CD4-positive, alpha-beta T cell treated with Interleukin-2 at 100 ng/mL for 4 hours (primary cell): ENCODE measurements at places on chromosomes 1 and 21.
A peak's percentile ranks its signal among the peaks of the same experiment; 100 is the strongest.

GRCh38 chr1:39827201-39827600 is 38.5 kb upstream of the BMP8B start:
- no peak for DNase-seq

DNA sequence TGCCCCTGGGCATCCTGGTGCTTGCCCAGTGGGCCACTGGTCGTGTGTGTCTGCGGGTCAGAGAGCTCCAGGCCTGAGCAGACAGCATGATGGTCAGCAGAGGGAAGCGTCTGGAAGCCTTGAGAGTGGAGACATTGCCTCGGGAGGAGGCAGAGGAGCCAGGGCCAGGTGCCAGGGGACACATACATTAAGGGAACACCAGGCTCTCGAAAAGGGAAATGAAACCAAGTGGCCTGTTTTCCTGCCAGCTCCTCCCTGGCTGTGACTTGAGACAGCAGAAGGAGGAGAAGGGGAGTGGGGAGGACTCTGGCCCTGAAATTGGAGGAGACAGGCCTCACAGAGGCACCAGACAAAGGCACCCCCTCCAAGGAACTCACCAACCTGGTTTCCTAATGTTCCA is 62.4 kb upstream of the LRP8 start:
- DNase-seq = no peak

DNA sequence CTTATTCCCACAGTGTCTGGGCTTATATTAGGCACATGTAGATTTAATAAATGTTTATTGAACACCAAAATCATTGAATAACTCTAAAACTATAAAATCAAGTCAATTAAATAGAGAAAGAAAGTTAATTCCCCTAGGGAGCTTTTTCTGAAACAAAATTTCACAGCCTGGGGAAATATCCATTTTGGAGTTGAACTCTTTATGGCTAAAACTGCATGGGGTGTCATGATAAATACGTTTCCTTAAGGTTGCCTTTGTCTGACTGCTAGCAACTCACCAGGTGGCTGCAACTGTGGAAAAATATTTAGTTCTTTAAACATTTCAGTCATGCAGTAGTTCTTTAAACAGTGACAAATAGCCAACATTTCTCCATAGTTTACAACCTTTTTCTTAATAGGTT is 496.1 kb downstream of the LRRIQ3 start:
- DNase-seq = no peak

- DNase-seq = no peak
Measured at GRCh38 chr1:118338936-118339335, 153.9 kb upstream of the SPAG17 start.

GRCh38 chr21:33125680-33126375 is 55.9 kb downstream of the OLIG1 start:
- DNase-seq = no peak

- DNase-seq = no peak
Measured at GRCh38 chr1:55717111-55717510, 501.9 kb upstream of the USP24 start.

- DNase-seq = no peak
Measured at GRCh38 chr1:4605158-4605557, 49.3 kb upstream of the AJAP1 start.

GRCh38 chr1:159318784-159319551 is 16.8 kb downstream of the FCER1A start:
- no peak for DNase-seq

GRCh38 chr1:247145279-247145678 is 26.5 kb downstream of the ZNF124 start:
- no peak for DNase-seq

- no peak for DNase-seq
Measured at GRCh38 chr1:79396901-79397300, 390.4 kb upstream of the ADGRL4 start.

DNA sequence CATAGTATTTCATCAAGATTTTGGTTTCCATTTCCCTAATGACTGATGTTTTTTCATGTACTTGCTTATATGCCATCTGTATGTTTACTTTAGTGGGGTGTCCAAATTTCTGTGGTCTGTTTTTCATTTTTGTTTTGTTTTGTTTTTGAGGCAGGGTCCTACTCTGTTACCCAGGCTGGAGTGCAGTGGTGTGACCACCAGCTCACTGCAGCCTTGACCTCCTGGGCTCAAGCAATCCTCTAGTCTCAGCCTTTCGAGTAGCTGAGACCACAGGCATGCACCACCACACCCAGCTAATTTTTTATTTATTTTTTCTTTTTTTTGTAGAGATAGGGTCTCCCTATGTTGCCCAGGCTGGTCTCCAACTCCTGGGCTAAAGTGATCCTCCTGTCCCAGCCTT is 378.0 kb upstream of the VAMP3 start:
- no peak for DNase-seq

DNA sequence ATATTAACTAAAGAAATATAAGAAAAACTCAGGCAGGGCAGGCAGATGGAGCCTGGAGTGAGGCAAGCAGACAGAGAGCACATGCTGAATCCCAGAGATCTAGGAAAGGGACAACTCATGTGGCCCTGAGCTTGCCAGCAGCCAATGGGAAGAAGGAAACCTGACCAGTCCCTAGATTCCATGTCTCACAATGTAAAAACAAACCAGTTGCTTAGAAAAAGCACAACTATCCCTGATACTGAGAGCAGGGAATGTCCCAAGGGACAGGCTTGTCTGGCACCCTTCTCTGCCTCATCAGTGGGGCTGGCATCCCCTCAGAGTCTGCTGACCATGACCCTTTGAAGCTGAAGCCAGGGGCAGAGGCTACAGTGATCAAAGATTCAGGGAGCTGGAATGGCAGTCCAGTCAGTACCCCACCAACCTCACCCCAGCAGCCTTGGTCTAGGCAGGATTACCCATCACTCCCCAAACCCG is 27.8 kb downstream of the HSPG2 start:
- DNase-seq = no peak

DNA sequence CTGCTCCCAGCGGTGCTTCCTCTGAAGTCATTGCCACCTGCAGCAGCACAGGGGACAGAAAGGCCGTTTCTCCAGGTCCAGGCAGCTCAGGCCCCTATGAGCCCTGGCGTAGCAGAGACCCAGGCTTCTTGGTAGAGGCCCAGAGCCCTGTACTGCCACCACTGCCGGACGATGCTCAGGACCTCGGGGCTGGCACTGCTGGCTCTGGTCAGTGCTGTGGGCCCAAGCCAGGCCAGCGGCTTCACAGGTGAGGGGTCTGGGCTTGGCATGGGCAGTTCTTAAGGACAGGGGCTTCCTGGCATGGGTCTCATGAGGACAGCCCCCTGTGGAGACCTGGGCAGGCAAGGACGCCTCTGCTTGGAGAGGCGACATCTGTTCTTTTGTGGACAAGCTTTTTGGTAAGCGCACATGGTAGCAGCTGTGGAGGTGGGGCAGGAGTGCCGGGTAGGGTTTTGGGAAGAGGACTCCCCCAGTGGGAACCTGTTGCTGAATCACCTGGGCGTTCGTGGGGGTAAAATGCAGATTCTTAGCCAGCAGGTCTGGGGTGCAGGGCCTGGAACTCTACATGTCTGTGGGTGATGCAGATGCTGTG is at the start of gene UMODL1:
Gene UMODL1 (plus strand): TSS at position 172 of the 592 bp plus-strand sequence. CDS start 0 bp downstream, at position 172.
- no peak for DNase-seq

GRCh38 chr1:58104960-58105359 is 441.6 kb downstream of the OMA1 start:
- DNase-seq = no peak

GRCh38 chr1:194289569-194290266 is 1103.3 kb upstream of the B3GALT2 start:
- peak; percentile 53 for DNase-seq

DNA sequence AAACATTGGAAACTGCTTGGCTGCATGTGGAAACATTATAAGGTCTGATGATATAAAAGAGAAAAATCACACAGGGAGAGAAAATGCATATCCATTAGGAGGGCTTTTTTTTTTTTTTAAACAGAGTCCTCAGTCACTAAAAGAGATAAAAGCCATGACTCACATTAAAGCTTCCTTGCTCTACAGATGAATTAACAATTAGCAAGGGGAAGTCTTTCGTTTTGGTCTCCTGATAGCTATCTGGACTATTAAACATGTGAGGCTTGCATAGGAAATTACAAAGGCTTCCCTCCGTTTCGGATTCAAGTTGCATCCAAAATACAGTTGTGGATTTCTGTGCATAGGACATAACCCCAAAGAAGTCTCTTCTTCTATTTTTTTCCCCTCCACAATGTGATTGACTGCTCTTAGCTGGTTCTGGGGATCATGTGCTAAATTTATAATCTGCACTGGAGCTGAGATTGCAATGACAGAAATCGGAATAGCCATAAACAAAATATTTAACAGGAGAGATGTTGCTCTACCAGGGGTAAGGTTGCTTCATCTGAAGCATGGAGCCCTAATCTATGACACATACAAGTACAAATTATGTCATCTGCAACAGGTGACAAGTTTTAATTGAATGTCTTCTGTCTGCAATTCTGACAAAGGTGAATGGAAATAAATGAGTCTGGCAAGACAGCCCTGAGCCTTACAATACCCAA is 146.8 kb downstream of the ESRRG start:
- DNase-seq = no peak

- DNase-seq = no peak
Measured at GRCh38 chr1:3331564-3331963, 122.9 kb upstream of the ARHGEF16 start.

DNA sequence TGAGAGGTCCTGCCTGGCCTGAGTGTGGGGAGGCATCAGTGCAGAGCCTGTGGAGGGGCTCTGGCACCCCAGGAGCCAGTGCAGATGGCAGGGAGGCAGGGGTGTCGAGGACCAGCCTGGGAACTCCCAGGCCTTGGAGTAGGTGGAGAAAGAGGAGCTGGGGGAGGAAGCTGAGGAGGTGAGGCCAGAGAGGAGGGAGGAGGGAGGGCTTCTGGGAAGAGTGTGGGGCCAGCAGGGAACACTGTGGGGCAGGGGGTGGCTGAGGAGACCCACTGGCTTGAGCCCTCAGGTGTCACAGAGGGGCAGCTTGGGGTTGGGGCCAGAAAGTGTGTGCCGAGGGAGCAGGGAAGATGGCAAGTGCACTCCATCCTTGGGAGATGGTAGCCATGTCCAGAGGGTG is 3.8 kb downstream of the COQ8A start:
- DNase-seq = no peak

GRCh38 chr1:60487565-60488345 is 414.2 kb upstream of the C1orf87 start:
- DNase-seq = no peak

- DNase-seq = no peak
Measured at GRCh38 chr1:58971629-58972140, 187.8 kb upstream of the JUN start.

DNA sequence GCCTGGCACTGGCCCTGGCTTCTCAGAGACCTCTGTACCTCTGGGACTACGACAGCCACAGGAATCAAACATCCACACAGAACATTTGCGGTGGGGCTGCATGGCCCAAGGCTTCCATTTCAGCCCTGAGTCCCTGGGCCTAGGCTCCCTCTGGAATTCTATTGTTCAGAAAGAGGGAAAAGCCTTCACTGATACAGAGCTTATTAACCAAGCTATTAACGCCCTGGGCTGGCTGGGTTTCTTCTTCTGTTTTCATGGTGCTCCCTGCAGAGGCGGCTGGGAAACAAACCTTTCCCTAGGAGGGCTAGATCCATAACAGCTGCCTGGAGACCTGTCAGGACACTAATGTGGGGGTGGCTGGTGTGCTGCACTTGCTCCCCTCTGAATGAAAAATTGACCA is 88.2 kb downstream of the KAZN start:
- no peak for DNase-seq

DNA sequence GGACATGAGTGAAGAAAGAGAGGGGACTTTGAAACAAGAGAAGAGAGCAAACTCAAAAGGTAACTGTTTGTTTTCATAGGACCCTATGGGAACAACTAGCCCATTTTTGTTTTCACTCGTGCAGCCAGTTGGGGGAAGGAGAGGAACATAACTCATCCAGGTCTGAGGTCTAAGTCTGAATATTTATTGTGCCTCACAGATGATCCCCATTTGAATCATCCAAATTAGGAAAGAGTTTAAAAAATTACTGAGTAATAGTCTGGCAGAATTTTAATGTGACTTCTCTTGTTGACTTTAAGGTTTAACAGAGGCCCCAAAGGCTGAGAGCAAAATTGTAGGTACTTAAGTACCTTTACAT is 10.4 kb upstream of the TSPAN2 start:
- DNase-seq = no peak

DNA sequence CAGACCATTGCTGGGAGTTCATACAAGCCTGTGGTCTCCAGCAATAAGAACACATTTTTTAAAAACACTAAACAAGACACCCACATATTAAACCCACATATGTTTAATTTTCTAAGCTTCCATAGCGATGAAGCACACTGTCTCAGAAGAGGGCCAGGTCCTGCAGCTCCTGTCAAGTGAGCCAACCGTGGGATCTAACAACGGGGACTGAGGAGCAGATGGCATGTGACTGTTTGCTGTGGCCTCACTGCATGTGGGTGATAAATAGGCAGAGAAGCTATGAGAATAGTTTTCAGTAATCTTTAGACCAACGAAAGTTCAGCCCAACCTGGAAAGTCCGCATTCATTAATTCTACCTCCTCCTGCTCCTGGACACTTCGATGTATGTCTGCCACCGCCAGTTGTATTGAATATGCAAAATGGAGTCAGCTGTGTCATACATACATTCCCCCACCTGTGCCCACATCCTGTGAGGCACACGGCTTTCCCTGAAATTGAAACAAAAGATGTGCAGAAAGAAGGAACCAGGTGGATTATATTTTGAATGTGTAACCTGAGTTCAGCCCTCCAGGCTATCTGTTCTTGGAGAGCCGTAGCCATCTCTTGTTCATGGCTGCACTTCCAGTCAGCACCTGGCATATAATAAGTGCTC is 88.2 kb downstream of the MIS18A start:
- no peak for DNase-seq

DNA sequence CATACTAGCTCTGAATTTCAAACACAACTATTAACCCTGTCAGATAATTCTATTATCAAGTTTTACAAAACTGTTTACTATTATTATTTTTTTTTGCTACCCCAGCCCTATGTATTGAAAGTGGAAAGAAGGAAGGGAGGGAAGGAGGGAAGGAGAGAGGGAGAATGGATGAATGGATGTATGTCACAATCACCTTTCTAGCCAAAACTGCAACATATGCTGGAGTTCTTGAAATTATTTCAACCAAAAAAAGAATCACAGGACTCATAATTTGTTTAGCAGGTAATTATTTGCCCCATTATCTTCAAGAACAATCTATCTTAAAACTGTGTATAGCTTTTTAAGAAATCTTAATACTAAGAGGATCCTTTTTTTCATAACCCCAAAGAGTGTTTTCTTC is 5.4 kb downstream of the NRIP1 start:
- no peak for DNase-seq

DNA sequence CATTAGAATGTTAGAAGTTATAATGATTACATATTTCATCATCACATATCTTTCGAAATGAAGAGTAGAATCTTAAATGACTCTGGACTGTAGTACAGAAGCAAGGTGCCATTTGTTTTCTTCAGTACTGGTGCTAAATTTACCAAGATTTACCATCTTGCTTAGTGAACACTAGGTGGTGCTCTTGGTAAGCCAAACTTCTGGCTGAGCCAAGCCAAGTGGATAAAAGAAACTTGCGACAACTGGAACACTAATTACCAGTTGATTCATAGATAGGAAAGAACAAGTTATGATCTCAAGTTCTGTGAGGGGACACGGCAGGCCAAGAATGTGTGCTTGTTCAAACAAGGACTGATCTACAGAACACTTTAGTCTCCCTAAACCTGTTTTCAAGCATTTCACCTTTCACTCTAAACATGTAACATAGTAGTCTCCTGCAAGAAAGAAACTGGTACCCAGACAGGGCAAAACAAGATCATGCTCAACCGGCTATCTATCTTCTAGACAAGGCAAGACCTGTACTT is 19.8 kb downstream of the SPRTN start:
- DNase-seq = peak; percentile 65
